ENCODE measurements at places on chromosomes 1 and 21.

DNA sequence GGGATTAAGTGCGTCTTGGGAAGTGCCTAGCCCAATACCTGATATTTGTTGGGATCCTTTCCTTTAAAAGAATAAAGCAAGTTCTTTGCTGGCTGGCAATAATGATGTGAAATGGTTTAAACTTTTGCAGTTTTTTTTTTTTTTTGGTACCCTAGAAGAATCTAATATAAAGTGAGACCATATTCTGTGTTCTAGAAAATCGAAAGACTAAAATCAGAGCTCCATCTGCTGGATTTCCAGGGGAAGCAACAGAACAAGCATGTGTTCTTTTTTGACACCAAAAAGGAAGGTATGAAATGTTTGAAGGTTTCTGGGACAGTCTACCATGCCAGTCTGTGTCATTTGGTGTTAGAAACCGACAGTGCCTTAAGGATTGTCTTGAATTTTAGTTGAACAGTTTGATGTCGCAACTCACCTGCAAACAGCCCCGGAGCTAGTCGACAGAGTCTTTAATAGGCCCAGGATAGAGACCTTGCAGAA, 6.4 kb downstream of the UTP11 start:
- peak; percentile 47 for DNase-seq

DNA sequence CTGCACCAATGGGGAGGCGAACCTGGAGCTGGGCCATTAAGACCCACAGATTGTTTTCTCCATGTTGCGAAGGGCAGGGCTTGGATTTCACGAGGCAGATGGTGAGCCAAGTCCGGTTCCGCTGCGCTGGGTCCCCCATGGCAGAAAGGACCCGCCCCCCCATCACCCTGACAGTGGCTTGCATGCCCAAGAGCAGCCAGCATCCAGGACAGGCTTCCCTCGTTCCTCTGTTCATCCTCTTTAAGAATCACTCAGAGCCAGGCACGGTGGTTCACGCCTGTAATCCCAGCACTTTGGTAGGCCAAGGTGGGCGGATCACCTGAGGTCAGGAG, 15.8 kb upstream of the NPHP4 start:
- DNase-seq = no peak

- DNase-seq = no peak
These were observed 165.7 kb upstream of the SGIP1 start for GRCh38 chr1:66368261-66368660.

DNA sequence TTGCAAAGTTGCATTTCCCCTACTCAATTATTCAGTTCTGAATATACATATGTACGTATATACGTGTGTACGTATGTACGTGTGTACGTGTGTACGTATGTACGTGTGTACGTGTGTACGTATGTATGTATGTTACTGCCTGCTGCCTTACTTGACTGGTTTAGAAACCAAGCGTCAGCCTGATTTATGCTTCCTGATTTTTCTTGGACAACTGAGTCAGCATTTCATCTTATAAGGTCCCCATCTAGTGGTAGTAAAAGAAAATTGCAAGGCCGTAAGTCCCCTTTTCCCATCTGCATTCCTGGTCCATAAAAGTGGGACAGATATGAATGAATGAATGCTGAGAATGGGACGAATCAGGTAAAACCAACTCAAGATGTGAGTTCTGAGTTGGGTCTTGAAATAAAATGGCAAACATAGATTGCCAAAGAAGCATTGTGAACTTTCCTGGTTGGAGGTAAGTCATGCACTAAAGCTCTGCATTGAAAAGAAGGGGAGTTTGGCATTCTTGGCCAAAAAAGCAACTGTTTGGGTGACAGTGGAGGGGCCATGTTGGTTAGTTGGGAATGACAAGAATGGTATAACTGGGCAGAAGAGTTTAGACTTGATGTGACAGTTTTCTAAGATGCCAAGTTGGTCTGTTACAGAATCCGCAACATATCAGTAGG, 76.4 kb upstream of the DNAH14 start:
- DNase-seq = no peak

GRCh38 chr1:172449585-172450523, 6.0 kb upstream of the PIGC start:
- DNase-seq = peak; percentile 61

Measured in CD4-positive, alpha-beta T cell treated with Interleukin-12 subunit alpha and Interleukin-12 subunit beta, for 1 hour (primary cell).